GM20000 (cell line): ENCODE measurements at places on chromosomes 2 and 18.

DNA sequence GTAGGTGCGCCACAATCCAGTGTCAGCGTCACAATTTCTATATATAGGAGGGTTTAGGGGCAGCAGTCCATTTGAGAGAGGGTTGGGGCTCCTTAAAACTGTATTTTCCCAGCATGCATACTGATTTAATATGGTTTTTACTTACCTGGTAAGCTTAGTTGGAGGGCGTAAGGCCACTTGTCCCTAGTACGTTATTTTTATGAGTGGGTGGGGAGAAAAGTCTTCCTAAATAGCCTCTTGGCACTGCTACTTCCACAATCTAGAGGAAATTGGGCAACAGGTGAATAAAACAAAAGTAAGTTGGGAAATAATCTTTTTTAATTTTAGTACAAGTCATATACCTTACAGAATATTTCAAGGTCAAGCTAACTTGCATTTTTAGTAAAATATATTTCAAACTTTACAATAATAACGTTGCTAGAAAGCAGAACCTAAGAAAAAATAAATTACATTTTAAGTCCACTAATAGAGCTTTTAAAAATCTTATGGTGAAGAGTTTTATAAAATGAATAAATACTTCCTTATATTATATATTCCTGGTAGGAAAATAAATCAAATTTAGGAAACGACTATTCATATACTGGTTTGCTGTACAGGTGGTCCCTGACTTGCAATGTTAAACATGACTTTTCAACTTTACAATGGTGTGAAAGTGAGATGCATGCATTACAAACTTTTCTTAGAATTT, 20.9 kb downstream of the DHRS9 start:
- no peak for DNase-seq

GRCh38 chr2:8165550-8165949, 516.3 kb upstream of the ID2 start:
- no peak for DNase-seq

DNA sequence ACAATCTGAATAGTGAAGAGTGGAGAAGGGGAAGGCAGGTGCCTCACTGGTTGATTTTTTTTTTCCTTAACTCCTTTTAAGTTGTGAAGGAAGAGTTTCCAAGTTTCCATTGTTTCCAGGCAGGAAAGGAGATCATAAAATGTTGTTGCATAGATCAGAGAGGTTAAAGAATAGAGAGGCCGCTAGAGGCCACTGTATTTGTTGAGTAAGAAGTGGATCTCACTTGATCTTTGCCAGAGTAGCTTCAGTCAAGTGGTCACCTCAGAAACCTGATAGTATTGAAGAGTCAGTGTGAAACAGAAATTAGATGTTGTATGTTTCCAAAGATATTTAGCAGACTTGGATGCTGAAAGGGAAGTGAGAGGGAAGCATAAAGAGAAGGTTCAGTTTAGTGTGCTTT, 17.6 kb downstream of the CTNNA2 start:
- no peak for DNase-seq

- no peak for DNase-seq
Measured at GRCh38 chr2:217858519-217859491, 144.0 kb downstream of the TNS1 start.

- peak; percentile 33 for DNase-seq
Measured at GRCh38 chr2:218980735-218981389, 4.1 kb downstream of the FEV start.

GRCh38 chr2:120346026-120346666, at the start of gene INHBB:
TSS of gene INHBB (plus strand) at chr2:120346136. CDS start at chr2:120346189, 53 bp downstream.
- peak; percentile 54 for DNase-seq

- DNase-seq = no peak
Measured at GRCh38 chr18:69947361-69948133, at the start of gene CD226. TSS of gene CD226 (minus strand) at chr18:69947873. CDS start at chr18:69947406, 467 bp downstream.

DNA sequence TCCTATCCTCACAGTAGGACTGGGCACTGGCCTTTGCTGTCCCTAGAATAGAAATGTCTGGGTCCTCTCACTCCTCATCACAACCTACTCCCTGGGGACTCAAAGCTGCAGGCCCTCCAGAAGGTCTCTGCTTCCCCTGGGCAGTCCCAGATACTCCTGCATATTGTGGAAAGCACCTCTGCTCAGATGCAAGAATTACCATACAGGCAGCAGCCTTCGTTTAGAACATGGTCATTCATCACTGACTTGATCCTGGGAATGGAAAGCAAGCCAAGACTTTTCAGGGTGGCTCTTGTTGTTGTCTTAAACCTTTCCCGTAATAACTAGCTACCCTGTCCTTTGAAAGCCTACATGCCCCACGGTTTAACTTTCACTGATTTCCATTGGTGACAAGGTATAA, 53.1 kb upstream of the NPAS2 start:
- no peak for DNase-seq

GRCh38 chr2:109479804-109480203, 134.0 kb downstream of the SEPTIN10 start:
- DNase-seq = no peak

DNA sequence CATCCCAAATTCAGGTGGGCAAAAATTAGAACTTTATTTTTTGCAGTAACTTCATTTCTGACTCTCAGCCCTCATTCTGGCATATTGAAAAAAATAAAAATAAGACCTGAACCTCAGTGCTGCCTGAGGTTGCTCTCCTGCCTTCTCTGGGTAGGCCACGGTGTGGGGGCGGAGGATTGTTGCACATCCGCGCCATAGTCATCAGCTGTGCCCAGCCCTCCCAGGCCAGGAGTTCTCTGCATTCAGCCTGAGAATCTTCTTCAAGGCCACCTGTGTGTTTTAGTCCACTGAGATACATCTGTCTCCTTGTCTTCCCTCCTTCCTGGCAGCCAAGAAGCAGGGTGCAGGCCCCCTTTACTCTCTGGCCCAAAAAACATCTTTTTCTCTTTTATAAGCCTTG, 94.7 kb downstream of the ARMC9 start:
- no peak for DNase-seq

DNA sequence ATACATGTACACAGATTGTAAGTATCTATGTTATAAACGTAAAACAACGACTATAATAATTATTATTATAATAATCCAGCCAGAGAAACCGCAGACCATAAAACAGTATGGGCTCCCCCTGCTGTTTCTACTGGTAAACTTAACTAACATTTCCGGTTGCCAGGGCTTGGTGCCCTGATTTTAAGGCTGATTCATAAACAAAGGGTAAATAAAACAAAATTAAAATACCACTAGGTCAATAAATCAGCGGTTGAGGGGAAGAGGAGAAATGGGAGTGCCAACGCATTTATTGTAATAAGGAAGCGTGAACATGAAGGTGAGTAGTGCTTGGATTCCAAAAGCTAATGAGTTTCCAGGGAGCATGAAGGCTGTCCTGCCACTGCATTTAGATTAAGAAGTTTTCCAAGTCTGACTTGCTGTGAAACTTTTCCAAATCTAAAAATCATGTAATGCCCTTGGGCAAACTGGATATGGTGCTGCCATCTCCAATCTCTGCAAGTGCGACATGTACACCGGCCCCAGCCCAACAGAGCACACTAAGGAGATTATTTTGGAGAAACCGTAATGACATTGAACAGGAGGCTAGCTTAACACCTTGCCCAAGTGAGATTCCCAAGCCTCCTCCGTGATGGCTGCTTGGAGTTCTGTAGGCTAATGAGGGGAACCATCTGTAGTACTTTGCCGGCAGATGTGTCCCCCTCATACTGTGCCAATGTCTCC, 50.7 kb upstream of the HNRNPA3 start:
- no peak for DNase-seq

- DNase-seq = no peak
Measured at GRCh38 chr2:86227685-86228084, 28.4 kb downstream of the MRPL35 start.

- DNase-seq = no peak
Measured at GRCh38 chr2:100544911-100545596, 17.7 kb upstream of the PDCL3 start.

GRCh38 chr2:46284260-46284659, 12.9 kb upstream of the EPAS1 start:
- no peak for DNase-seq
